PC-3 (cell line): ENCODE measurements at places on chromosomes 13 and 19. TPM values are rescaled to one million over a fixed set of nuclear protein-coding genes. Genes with fewer than 3 reads are reported as not detected.
A peak's percentile ranks its signal among the peaks of the same experiment; 100 is the strongest.

The IFNL1 gene
- not detected in 2 replicates for total RNA-seq

The TPM4 gene
- 135 and 167 TPM in 2 replicates for total RNA-seq

GRCh38 chr19:40750874-40751537 is at the start of gene SNRPA:
SNRPA (plus strand) TSS chr19:40751203; CDS start chr19:40751409, 206 bp downstream.
- peak; percentile 97 for DNase-seq

DNA sequence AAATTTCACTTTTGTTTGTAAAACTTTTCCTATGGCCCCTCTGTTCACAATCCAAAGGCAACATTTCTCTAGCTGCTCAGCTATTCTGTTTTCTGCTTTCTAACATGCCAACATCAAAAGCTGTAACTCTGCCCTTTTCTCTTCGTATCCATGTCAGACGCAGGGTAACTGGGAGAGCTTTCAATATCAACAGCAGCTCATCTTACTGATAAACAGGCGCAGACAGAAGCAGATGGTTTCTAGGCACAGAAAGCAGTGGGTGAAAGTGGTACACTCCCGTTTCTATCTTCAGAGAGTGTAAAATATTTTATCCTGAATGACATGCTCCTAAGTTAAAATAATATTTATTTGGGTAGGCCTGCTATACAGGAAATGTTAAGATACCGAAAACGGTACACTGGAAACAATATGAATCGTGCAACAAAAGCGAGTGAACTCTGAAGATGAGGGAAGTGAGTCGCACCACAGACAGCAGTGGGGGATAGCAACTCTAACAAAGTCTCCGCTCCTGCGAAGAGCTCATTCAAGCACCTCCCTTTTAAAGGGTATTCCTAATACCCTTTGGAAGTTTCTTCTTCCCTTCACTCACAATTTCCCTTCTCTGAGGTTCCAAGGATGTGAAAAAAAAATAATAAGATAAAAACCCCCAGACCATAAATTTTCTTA is 798.3 kb downstream of the GPC5 start:
- DNase-seq: no peak

The ZNF726 gene
- total RNA-seq: 12.7 and 12.8 TPM in 2 replicates

GRCh38 chr13:114164053-114164452 is 15.0 kb upstream of the CFAP97D2 start:
- DNase-seq: no peak

The SLC25A41 gene
- 0.26 TPM in 1 of 2 replicates, not detected in the other for total RNA-seq

The TEX30 gene
- 15.3 and 16.7 TPM in 2 replicates for total RNA-seq

The PRDX2 gene
- 729 and 746 TPM in 2 replicates for total RNA-seq

DNA sequence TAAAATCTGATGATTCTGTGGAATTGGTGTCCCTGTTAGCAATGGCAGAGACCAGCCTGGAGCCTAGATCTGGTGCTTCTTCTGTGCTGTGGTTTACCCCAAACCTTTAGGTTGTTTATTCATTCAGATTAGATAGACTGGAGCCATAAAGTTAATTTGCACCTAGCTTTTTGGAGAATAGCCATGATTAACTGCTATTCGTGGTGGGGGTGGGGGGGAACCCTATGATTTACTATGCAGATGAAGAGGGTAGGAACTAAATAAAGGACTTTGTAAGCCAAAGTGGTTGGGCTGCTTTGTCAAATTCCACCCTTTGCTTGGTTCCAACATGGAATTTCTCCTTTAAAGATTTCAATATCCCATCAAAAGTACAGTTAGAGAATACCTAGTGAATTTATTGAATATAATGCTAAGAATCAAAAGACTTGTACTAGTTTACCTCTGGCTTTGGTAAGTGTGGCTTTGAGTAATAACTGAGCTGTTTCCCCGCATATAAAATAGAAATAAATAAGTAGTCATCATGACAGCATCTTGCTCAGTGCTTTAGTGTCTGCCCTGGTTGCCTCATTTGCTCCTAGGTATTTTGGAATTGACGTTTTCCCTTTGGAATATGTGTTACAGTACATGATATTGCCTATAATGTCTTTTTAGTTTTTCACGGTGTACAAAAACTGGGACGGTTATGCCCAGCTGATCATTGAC is 27.6 kb downstream of the SKA3 start:
- no peak for DNase-seq

- peak; percentile 55 for DNase-seq
Measured at GRCh38 chr13:50531917-50532899, 311.3 kb downstream of the DLEU7 start.
